AG04450 (cell line): ENCODE measurements at places on chromosomes 5 and 9.

DNA sequence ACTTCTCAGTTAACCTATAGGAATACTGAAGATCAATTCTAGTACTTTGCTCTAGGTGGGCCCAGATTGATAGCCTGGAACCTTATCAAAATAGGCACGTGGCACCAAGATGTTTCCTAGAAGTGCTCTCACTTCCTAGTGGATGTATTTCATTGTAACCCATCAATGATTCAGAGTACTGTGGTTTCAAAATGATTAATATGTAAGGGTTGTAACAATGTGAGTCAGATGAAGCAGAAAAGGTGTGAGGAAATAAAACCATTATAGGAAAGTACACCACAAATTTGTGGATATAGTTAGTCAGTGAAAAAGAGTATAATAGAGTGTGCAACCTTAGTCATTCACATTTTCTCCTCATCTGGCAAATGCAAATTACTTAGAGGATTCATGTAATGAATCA is 177.3 kb upstream of the FST start:
- DNase-seq = peak; percentile 29

- DNase-seq = no peak
Observed at GRCh38 chr5:73786043-73786831, 160.2 kb downstream of the ARHGEF28 start.

- no peak for DNase-seq
Observed at GRCh38 chr9:98778711-98779530, 17.4 kb downstream of the ANKS6 start.

DNA sequence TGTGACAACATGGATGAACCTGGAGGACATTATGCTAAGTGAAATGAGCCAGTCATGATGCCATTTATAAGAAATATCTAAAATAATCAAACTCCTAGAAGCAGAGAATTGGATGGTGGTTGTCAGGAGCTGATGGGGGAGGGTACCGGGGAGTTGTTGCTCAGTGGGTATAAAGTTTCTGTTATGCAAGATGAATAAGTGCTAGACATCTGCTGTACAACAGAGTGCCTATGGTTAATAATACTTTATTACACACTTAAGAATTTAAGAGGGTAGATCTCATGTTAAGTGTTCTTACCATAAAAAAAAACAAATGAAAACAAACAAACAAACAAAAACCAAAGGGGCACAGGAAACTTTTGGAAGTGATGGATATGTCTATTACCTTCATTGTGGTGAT is 13.0 kb upstream of the CCDC69 start:
- no peak for DNase-seq

GRCh38 chr9:129177791-129178567 is at the start of gene IER5L:
TSS of gene IER5L (minus strand) at chr9:129178261. CDS start at chr9:129178052, 209 bp downstream.
- DNase-seq = peak; percentile 88

- no peak for DNase-seq
Observed at GRCh38 chr5:53427965-53428364, 52.5 kb upstream of the FST start.

DNA sequence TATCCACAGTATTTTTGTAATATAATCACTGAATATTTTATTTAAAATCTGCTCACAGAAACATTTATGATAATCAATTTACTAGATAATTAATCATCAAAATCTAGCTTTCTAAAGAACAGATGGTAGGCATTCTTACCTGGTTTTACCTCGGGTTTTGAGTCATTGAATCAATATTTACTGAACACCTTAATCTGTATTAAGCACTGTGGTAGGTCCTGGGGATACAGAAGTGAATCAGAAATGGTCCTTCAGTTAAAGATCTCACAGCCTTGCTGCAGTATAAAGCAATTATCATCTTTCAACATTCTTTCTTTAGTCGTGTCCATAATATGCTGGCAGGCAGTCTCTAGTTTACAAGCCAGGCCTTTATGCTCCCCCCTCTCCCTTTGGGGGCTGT is 2.0 kb upstream of the MEIKIN start:
- no peak for DNase-seq

- DNase-seq = no peak
Observed at GRCh38 chr9:104075801-104076753, 18.0 kb upstream of the SMC2 start.

DNA sequence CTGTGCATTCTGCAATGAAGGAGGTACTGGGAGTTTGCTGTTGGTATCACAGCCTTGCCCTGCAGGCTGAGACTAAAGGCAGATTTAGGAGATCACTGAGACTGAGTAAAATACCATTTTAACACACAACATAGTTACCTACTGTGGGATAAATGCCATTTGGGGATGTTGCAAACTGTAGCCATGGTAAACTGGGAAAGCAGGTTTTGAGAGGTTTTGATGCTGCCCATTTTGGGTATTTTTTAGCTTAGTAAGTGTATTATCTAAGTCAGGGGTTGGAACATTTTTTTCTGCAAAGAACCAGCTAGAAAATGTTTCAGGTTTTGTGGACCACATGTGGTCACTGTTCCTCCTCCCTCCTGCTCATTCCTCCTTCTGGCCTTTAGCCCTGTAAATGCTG is 108.9 kb downstream of the EHMT1 start:
- no peak for DNase-seq

DNA sequence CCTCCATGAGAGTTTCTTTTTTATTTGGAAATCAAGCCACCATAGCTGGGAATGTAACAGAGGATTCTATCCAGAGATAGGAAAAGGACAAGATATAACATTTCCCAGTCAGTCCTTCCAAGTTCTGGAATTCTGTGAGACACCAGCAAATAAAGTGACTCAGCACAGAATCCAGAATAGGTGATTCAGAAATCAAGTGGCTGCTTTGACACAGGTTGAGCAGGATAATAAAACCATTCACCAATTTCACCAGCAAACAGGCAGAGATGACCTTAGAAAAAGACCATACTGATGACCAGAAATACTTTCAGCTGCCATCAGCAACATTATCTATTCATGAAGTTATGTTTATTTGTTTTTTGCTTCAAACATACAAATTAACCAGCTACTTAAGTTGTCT is 491.5 kb upstream of the TUSC1 start:
- DNase-seq = no peak

DNA sequence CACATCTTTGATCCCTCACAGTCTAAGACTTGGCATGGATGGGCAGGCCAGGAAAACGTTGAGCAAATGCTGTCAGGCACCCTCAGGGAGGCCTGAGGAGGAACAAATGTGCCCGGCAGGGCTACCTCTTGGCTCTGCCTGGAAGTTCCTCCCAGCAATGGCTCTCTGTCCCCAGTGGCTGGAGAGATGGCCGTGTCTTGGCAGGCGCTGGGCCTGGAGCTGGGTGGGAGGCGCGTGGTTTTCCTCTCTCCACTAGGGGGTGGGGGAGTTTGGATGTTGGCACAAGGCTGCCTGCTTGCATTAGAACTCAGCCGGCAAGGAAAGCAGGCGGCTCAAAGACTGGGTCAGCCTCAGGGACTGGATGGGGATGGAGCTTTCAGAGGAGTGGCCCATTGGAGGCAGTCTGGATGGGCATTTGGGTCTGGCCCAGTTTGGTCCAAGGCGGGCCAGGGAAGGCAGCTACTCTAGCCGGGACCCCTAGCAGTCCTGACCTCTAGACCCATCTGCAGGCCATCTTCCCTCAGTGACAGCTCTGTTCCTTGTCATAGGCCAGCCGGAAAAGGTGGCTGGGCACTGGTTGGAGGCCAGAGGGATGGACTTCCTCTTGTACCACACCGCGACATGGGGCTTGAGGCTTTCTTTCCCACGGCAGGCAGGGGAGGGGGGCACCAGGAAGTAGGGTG is 68.2 kb upstream of the STC2 start:
- DNase-seq = no peak

- no peak for DNase-seq
Observed at GRCh38 chr9:123893115-123893514, 36.8 kb downstream of the DENND1A start.
